Mesendoderm (in vitro differentiated cells): ENCODE measurements at places on chromosomes 3 and 15.

GRCh38 chr15:80694611-80695098 is 455 bp upstream of the ABHD17C start:
- peak; percentile 25 for DNase-seq

DNA sequence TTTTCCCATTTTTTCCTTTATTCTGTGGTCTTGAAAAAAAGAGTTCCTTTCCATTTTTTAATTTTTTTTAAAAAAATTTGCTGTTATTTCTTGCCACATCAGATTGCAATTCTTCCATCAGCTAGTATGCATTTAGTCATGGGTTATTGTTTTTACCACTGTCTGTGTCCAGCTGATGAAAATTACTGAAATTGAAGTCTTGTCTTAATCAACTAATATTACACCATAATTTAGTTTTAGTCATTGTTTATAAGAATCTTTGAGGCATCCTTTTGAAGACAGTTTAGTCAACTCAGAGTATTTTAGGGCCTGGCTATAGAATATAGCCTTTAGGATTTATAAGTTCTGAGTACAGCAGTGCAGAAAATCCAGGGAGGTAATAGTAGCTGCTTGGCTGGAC is 172.1 kb downstream of the LRTM1 start:
- DNase-seq: no peak

DNA sequence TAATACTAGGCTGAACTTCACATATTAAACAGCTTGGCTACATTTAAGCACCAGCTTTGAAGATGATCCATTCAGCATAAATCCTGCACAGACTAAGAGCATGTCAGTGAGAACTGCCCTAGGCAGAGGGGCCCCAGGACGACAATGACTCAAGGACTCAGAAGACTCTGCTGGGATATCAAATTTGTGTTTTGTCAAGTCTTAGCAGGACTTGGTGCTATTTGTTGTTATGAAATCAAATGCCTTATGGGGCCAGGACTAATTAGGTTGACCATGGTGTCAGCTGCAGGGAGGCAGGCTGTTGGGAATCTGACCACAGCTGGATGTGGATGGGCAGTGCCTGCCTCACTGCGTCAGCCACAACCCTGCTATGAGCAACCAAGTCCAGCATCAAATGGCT is 91.8 kb downstream of the RYR3 start:
- DNase-seq: no peak

- DNase-seq: peak; percentile 100
Measured at GRCh38 chr3:48188266-48189201, at the start of gene CDC25A. Gene CDC25A (minus strand): TSS chr3:48188417. CDS start chr3:48187947, 470 bp downstream.

- no peak for DNase-seq
Measured at GRCh38 chr3:126718561-126719445, 14.8 kb downstream of the CHCHD6 start.

DNA sequence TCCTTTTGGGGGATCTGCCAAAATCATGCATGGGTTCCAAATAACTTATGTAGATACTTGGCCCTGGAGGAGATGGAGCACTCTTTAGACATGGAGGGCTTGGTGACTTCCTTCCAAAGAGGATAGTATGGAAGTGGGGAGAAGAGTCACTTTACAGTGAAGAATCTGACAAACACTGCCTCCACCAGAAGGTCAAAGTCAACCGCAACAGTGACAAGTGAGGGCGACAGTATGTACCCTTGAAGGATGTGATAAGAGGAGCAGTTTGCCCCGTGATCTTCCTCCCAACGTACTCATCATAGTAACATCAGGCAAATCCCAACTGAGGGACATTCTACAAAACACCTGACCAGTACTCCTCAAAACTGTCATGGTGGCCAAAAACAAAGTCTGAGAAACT is 62.0 kb downstream of the LMCD1 start:
- no peak for DNase-seq

GRCh38 chr3:166484470-166484869 is 647.2 kb upstream of the BCHE start:
- no peak for DNase-seq

- DNase-seq: no peak
Measured at GRCh38 chr15:97688886-97689285, 271.6 kb upstream of the ARRDC4 start.

GRCh38 chr3:108097322-108098002 is 6.6 kb upstream of the CD47 start:
- DNase-seq: no peak

DNA sequence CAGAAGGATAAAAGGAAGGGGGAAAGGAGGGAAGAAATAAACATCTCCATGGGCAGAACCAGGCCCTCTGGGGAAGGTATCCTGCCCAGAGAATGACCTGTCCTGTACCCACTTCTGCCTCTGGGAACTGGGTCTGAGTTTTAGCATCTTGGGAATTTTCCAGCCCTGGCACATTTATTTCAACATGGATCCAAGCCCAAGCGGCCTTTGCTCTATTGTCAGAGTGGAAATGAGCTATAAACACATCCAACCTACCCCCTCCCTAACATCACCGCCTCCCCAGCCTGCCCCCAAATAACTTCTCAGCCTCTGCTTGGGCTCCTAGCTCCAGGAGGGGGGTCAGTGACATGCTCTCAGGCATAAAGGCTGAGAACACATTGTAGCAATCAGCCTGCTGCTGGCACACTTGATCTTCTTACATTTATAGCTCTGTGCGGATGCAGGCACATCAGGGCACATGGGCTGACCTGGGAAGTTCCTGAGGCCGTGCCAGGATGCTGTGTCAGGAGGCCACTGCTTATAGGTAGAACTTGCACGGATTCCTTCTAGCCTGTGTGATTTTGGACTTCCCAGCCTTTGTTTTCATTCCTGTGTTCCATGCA is 4.6 kb upstream of the OXTR start:
- no peak for DNase-seq

DNA sequence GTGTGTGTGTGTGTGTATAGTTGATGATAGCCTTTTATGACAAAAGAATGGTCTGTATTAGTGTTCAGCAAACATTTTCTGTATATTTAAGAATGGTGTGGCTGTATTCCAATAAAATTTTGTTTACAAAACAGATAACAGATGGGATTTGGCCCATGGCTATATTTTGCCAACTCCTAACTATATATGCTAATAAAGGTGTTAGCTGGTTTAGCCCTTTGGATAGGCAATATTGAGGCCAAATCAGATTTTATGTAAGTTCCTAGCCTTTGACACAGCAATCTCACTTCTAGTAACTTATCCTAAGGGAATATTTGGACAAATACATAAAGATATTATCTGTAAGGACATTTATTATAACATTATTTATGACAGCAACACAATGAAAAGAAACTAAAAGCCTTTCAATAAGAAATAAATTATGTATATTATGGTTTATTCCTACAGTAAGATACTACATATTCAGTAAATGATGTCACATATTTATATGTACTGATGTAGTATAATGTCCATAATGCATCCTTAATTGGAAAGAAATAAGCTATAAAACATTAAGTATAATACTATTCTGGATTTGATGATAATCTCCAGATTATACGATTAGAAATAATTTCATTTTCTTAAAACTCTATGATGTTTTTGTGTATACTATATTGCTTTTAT is 264.0 kb downstream of the RBMS3 start:
- DNase-seq: no peak

DNA sequence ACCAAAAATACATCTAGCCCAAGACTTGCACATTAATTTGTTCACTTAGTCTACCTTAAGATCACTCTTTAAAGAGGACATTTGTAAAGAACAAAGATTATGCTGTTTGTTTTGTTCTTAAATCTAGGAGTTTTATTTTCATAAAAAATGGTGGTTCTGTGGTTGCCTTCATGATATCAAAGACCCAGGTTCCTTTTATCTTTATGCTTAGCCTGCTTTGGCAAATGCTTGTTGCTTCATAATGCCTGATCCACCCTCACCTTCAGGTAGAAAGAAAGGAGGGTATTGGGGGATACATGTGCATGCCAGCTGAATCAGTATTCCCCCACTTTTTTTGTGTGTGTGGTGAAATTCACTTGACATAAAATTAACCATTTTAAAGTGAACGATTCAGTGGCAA is 48.5 kb downstream of the GTF2E1 start:
- no peak for DNase-seq

DNA sequence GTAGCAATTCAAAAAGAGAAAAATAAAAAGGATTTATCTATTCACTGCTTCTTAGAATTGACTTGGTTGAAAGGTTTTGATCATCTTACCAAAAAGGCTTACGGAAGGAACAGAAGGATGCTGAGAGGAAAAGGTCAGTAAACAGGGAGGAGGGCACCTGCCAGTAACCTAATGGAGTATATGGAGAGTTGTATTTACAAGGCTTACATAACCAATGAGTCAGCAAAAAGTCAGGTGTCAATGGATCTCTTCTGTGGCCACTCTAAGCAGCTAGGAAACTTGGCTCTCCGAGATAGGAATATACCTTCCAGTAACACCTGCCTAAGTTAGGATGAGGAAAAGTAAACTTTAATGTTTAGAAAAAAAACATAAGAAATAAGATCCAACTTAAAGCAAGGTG is 80.5 kb upstream of the PLXND1 start:
- peak; percentile 44 for DNase-seq

DNA sequence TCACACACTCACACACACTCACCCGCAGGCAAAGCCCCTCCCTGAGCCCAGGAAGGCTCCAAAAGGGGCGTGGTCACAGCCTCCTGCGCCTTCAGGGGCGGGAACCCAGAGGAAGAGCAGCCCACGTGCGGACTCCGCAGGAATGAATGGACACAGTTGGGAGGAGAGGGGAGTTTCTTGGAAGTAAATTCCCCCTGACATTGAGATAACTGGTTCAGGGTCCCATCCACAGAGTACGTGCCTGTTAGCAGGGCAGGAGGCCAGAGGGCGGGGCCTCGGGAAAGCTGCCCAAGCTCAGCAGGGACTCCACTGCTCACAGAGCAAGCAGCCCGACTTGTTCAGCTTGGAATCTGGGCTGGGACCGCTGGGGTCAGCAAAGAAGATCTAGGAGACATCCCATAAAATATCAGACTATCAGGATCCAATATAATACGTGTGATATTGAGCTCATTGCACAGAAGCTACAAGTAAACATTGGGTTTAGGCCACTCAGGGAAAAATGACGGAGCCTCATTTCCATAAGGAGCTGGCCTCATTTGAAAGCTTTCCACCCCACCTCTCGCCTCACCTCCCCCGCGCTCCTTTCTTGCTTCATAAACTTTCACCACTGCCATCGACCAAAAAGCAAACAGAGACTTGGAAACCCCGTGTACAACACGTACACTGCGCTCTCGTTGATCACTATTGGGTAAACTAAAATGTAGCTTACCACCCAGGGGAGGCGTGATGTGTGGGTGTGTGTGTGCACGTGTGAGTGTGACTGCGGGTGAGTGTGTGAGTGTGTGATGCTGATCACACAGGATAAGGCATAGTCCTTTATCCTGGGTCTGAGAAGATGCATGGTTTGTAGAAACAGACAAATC is 36.0 kb downstream of the TM2D3 start:
- peak; percentile 90 for DNase-seq

- DNase-seq: peak; percentile 23
Measured at GRCh38 chr15:55279746-55280351, 9.8 kb downstream of the RAB27A start.

- no peak for DNase-seq
Measured at GRCh38 chr15:59312205-59312604, 60.5 kb downstream of the MYO1E start.

- no peak for DNase-seq
Measured at GRCh38 chr3:101311676-101312075, 8.7 kb downstream of the IMPG2 start.

DNA sequence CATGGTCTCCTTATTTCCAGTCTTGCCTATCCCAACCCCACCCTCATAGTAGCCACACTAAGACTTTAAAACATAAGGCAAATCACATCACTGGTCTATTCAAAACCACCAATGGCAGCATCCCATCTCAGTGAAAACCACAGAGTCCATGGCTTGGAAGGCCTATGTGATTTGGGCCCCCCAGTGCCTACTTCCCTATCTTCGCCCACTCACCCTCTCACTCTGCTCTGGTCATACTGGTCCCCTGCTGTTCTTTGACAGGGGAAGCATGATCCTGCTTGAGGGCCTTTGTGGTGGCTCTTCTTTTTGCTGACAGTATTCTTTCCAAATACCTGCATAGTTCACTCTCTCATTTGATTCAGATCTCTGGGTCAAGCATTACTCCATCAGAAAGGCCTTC is 3.3 kb downstream of the GTF2A2 start:
- DNase-seq: no peak

DNA sequence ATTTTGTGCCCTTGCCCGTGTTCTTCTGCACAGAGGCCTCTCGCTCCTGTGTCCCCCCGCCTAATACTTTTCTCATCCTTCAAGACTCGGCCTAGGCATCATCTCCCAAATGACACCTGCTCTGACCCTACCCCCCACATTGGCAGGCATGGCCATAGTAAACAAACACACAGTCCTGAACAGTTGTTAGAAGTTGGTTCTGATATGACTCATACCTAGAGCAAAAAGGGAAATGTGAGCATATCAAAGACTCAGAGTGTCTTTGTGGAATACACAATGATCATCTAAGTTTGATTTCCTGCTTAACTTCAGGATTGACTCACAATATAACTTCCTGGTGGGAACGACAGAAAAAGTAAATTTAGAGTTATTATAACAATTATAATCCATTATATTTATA is 120.5 kb downstream of the POLR2M start:
- DNase-seq: no peak

- DNase-seq: no peak
Measured at GRCh38 chr3:165753560-165753959, 83.7 kb downstream of the BCHE start.

- DNase-seq: no peak
Measured at GRCh38 chr15:63391669-63392360, 10.2 kb upstream of the CA12 start.

DNA sequence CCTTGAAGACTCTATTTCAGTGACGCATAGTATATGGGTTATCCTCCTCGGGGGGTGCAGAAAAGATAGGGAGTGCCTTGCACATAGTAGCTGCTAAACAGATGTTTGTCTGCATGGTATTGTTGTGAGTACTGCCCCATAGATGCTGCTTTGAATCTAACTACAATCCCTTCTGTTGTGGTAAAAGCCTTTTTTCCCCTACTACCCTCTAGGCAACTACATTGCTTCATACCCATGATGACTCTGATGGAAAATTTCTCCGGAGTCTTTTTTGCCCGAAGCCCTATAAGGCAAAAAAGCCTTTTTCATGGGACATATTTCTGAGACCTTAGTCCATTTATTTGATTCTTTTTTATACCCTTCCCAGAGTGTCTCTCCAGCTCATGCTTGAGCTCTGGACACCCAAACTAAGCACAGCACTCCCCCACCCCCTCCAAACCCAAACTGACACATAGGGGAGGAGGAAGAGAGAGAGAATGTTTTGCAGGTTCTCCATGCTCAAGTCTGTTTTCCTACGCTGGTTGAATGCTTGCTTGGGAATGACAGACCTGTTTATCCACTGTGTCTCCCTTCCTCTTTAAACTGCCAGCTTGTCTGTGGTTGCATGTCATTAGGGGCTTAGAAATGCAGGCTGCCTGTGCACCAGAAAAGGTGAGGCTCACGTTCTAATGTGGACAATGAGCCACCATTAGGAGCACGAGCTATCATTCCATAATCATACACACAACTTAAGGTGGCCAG is 52.9 kb downstream of the LRTM1 start:
- DNase-seq: no peak

DNA sequence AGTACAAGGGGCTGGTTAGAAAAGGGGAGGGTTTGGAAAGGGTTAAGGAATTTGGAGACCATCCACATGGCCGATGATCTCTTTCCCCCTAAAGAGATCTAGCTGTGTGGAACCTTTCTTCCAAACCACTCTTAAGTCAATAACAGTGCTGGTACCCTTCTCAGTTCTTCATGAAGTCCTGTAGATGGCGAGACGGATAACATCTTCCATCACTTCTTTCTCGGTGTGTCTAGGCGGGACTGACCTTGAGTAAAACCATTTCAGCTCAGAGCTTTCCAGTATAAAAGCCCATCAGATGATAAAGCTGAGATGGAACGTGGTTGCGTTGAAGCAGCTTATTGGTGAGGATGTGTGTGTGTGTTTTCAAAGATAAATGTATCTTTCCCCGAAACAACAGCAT is 151.5 kb upstream of the BHLHE40 start:
- DNase-seq: no peak
